ENCODE measurements at places on chromosomes 6 and 20.

- DNase-seq: no peak
These were observed 125.0 kb upstream of the TSHZ2 start for GRCh38 chr20:52847029-52847660.

- no peak for DNase-seq
These were observed 1.7 kb upstream of the DYNLT1 start for GRCh38 chr6:158646023-158646910.

- no peak for DNase-seq
These were observed 127.5 kb downstream of the SYCP2 start for GRCh38 chr20:59805786-59806577.

- no peak for DNase-seq
These were observed 32.2 kb upstream of the ADGRF5 start for GRCh38 chr6:46953921-46954320.

DNA sequence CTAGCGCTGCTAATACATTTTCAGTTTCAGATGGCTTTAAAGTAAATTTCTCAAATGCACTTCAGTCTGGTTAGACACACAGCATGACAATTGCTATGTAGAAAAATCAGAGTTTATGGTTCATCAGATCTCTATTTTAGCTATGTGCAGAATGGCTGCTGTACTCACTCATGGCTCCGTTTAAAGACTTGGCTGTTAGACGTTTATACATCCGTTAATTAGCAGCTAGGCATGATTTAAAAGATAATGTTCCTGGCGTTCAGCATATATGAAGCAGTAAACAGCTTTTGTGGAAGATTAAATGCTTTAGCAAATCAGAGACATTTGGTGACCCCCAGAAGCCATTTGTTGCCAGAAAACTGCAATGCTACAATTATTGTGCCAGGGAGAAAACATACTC, 350.0 kb upstream of the MANEA start:
- DNase-seq: peak; percentile 5

DNA sequence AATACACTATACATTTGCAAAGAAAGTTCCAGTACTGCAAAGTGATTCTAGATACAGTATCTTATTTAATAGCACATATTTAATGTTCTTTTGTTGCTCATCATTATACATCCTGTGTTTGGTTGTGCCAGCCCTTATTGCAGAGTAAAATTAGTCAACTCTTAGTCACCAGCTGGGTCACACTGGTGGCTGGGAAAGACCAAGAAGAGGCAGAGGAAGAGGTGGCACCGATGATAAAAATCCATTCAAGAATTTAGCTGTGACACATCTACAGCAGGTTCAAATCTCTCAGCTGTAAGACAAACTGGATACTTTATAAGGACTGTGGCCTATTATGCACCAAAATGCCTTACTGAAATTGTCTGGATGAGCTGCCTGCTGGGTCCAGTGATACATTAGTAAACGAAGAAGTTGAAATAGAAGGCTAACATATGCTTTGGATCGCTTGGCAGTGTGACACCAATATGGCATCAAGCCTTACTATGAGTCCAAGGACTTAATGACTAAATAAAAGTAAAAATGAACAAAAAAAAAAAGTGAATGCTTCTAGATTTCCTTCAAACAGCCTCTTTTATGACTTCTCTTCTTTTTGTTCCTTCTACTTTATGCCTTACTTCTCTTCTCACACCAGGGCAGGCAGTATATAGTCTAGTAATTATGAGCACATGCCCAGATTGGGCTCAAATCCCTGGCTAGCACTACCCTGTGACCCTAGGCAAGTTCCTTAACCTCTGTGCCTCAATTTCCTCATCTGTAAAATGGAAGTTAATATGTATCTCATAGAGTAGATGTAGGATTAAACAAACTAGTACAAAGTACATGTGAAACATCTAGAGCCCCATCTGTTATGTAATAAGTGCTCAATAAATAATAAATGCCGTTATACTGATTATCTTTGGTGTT, 29.4 kb upstream of the RNF8 start:
- no peak for DNase-seq

DNA sequence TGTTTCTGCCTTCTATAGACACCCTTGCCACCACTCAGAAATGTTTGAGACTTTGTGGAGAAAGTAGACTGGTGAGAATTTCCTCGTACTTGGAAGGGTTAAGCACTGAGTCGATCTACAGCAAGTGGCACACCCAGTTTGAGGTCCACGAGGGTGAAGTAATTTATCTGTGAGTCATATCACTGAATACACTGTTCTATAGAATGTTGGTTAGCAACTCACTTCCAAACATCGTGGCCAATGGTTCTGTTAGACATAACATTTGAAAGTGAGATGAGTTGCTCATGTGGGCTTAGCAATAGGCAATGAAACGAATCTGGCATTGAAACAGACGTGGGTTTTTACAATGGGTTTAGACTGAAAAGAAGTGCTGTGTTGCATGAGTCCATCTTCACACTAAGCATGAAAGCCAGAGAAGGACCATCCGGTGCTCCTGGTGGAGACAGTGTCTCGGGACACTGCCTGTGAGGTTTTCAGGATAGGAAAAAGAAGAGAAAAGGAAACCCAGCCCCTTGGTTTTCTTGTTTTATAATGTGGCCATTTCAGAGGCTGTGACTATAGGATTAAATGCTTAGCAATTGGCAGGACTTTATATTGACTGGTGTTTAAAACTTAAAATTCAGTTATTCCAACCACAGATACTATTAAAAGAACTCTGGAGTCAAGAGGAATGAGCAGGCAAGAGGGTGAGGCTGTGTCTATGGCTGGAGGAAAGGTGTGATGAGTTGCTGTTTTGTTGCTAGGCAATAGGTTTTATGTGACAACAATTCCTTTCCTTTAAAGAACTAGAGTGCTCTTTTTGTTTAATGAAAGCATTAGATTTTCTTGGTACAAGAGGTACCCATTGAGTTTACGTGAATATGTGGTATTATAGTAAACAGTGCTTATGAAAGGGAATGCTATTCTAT, 31.0 kb upstream of the EZR start:
- DNase-seq: no peak

- DNase-seq: no peak
These were observed 79.3 kb downstream of the VGLL2 start for GRCh38 chr6:117344444-117345291.

Measured in neuronal stem cell (in vitro differentiated cells).